ENCODE measurements at places on chromosomes 13 and 19.
A peak's percentile ranks its signal among the peaks of the same experiment; 100 is the strongest.

DNA sequence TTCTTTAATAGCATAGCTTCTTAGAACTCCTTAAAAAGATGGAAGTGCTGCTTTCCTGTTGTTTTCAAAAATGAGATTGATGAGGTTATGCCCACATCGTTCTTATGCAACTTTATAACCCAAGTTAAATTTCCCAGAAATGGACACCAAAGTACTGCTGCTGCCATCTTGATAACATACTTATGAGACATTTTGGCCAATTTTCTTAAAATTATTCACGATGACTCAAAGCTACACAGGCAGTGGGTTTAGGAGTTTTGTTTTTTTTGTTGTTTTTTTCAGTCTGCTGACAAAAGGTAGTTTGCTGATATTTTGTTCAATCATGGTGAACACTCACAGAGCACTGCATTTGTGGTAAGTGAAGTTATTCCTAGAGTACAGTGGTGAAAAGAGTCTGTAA is 54.9 kb upstream of the RFC3 start:
- no peak for DNase-seq

- no peak for DNase-seq
These were observed 24.2 kb downstream of the C19orf12 start for GRCh38 chr19:29690842-29691241.

- DNase-seq = no peak
These were observed 21.5 kb downstream of the VWA8 start for GRCh38 chr13:41939398-41939797.

DNA sequence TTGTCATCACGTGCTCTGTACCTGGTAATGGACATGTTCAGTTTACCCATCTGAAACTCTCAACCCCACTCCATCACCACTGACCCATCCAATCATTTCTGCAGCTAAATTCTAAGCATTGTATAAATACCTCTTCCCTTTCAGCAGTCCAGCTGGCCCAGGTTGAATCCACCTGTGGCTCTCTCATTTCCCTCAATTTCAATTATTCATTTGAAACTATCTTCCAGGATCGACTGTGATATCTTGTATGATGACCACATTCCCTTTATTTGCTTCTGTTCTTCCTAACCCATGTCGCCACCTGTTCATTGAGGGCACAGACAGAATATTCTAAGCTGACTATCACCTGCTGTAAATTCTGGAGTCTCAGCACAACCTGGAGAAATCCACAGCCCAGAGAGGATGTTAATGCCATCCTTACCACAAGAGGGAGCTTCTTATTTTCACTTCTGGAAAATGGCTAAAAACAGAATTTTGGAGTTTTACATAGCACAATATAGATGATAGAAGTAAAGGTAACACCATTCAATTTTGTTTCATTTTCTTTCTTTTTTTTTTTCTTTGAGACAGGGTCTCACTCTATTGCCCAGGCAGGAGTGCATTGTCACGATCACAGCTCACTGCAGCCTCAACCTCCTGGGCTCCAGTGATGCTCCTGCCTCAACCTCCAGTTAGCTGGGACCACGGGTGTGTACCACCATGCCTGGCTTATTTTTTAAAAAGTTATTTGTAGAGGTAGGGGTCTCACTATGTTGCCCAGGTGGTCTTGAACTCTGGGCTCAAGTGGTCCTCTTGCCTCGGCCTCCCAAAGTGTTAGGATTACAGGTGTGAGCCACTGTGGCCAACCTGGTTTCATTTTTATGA is 38.6 kb downstream of the ZNF823 start:
- DNase-seq = no peak

- DNase-seq = no peak
These were observed 30.3 kb upstream of the SEMA6B start for GRCh38 chr19:4589579-4590410.

DNA sequence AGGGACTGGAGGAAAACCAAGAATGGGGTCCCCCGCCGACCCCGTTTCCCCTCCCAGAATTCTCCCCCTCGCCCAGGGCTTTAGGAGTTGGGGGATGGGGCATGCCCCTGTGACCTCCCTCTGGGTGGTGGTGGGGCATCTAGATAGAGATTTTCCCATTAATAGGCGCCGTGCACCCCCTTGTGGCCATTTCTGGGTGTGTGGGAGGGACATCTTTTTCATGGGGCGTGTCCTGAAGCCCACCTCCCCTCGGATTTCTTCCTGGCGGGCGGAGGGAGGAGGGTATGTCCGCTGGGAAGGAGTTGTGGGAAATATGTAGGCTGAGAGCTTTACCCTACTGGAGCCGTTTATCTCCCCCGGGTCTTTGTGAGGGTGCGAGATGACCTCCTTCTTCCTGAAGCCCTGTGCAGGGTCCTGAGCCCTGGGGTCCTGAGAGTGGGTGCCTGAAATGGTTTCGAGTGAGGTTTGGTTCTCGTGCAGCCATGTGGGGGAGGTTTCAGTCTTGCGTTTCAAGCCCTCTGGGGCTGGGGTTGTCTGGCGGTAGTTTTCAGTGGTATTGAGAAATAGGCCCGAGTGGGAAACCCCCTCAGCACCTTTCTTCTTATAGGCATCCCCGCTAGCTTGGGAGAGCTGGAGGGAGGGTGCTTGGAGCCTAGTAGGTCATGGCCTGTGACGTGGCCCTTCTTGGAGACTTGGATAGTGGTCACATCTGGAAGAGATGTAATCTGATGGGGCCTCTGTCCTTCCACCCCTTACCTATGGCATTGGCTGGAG is 1.0 kb downstream of the PRMT1 start:
- DNase-seq = peak; percentile 68

GRCh38 chr19:7783991-7784423 is 21.0 kb downstream of the CLEC4M start:
- no peak for DNase-seq

GRCh38 chr13:89163096-89163495 is 1491.9 kb downstream of the SLITRK5 start:
- DNase-seq = no peak

DNA sequence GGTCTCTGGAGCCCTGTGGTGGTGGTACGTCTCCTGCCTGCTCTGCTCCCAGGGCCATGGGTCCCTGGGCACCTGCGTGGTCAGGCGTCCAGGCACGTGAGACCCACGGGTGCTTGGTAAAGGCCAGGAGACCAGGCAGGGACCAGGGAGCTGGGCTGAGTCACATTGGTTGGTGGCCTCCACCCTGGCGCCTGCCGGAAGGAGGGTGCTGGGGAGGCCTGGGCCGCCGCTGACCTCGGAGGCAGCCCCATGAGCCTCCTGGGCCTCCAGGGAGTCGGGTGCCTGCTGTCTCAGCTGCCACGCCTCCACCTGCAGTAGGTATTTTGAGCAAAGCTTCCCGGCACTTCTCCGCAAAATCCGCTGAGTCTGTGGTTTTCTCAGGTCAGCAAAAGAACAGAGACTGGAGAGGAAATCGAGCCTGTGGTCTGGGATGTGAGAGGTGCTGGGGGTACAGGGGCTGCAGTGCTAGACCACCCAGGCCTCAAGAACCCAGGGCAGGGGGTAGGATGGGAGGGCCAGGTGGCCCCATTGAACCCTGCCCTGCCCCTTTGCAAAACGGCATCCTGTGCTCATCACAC is 3.6 kb upstream of the PLK5 start:
- DNase-seq = no peak

DNA sequence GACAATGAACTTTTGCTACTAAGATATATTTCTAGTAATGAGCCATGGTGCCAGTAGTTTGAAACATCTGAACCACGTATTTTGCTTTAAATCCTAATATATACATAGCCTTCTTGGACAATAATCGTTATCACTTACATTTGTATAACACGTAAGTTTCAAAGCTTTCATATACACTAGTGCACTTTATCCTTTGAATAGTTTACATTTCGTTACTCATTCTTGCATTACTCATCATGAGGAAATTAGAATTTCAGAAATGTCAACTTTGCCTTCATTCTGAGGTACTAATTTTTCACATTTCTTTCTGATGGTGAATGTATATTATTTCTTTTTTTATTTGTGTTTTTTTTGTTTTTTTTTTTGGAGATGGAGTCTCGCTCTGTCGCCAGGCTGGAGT is 5.8 kb downstream of the KBTBD7 start:
- no peak for DNase-seq

GRCh38 chr13:102422690-102423089 is 20.8 kb upstream of the FGF14 start:
- DNase-seq = no peak

All from stimulated activated CD4-positive, alpha-beta T cell treated with anti-CD3 and anti-CD28 coated beads, Interleukin-1b, Interleukin-23, amount 100 ng/mL, for 1 hour (primary cell).